Astrocyte of the spinal cord (primary cell): ENCODE measurements at places on chromosomes 16 and 17.

- DNase-seq: no peak
Observed at GRCh38 chr17:75631353-75631752, 1.9 kb upstream of the SMIM5 start.

GRCh38 chr17:8746501-8747236, 2.0 kb upstream of the CCDC42 start:
- DNase-seq: no peak

DNA sequence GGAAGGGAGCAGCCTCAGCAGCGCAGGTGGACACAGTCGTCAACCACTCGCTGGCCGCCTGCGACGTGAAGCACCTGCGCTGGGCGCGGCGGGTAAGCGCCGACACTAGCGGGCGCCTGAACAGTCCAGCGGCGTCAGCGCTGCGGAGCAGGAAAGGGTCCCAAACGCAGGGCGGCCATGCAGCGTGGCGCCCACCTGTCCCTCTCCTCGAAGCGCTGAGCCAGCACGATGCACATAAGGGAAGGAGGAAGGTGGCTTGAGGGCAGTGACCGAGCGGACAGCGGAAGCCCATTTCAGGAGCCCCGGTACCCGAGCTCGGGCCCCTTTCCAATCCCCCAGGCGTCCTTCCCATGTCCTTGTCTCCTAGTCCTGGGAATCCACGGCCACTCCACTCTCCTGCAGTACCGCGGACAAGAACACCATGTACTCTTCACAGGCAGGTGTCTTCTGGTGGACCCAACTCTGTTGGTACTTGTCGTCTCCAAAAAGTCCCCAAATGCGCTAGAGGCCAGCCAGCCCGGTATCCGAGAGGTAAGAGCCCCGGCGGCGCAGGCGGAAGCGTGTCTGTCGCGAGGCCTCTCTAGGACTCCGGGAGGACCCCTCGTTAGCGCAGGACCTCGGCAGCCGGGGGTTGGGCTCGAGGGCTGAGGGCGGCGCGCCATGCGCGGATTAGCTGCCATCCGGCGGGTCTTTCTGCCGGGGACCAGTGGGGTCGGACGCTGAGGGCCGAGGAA, 14.4 kb downstream of the ZNF232 start:
- DNase-seq: no peak

GRCh38 chr16:89993971-89994370, 25.3 kb downstream of the DBNDD1 start:
- DNase-seq: no peak

- DNase-seq: no peak
Observed at GRCh38 chr17:27473748-27474609, 17.7 kb downstream of the KSR1 start.

DNA sequence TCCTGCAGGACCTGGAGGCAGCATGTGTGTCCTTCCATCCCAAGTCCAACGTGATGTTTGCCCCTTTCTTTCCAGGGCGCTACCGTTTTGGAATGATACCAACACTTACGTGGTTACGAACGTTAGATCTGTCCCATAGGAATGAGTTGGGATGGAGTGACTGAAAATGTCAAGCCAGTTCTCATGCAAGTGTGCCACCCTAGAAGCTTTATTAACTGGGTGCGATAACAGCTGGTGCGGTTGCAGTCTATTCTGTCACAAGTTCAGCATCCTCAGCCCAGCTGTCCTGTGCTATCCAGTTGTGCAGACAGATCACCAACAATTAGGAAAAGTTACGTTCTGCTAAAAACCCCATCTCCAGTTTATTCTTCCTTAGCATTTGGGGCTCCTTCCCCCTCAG, 52.5 kb downstream of the BANP start:
- no peak for DNase-seq

GRCh38 chr17:56838687-56839086, 4.7 kb downstream of the DGKE start:
- DNase-seq: no peak

GRCh38 chr17:67679225-67679624, 38.5 kb upstream of the NOL11 start:
- DNase-seq: no peak

DNA sequence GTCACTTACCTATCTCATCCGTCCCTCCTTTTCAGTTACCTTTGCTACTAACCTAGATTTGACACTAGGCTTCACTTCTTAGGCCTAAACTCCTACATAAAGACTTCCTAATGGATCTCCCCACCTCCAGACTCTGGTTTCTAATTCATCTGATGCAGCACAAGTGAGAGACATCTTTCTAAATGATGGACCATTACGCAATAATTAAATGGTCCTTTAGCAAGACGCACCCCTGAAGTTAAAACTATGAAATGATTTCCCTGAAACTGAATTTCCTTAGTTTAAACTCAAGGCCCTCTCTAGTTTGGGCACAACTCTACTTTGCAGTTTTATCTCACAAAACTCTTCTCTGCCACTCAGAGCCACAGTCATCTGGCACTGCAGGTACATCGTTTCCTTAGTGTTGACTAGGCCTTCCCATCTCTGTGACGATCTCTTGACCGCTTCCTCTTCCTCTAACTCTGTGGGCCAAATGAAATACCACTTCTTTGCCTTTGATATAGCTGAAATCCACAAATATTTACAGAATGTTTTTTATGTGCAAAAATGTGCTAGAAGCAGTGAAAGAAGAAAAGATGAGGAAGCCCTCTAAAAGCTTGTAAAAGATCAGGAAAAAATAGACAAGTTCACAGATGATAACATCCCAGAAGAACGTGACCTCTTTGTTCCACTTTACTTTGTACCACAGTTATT, 3.3 kb downstream of the SYNRG start:
- no peak for DNase-seq

GRCh38 chr17:78304549-78305037, 55.3 kb downstream of the SOCS3 start:
- DNase-seq: no peak

DNA sequence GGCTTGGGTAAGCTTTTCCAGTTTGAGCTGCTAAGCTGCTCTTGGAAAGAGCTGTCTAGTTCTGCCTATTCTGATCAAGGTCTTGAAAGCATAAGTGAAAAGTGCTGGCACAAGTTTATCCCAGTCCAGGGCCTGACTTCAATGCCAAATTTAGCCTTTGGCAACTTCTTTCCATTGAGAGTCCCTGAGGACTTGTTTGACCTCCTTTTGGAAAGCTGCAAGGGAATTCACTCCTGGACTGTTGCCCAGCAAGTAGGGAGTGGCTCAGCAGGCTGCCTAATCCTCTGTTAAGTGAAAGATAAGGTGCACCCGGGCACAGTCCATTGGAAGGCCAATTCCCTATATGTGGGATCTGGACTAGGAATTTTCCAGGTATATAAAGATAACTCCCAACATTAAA, 16.0 kb upstream of the TANC2 start:
- DNase-seq: peak; percentile 53

DNA sequence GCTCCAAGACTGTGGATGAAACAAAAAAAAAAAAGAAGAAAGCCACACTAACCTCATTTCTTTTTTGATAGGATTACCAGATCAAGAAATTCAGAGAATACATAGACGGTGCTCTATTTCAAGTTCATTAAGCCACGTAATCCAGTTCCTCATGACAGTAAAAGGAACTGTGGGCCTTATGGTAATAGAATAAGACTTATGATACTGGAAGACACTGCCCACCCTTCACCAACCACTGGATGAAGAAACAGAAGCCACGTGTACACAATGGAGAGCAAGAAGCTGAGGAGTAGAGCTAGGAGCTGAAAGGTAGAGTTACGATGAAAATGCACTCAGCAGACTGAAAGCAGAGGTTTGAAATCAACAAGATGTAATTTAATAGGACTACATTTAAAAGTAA, 11.2 kb downstream of the NCBP3 start:
- no peak for DNase-seq

DNA sequence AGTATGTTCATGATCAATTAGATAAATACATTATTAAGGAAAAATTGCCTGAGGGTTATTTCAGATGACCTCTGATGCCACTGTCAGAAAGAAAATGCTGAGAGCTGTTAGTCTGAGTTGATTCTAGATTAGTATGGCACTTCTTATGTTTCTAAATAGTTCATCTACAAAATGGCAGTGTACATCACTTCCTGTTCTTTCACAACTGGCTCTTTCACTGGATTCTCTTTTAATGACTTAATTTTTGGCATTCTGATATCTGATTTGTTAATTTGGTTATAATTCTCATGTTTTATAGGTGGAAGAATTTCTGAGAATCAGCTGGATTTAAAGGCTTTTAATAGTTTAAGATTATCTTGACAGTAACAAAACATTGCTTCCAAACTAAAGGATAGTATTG, 3.3 kb downstream of the TAOK1 start:
- no peak for DNase-seq

DNA sequence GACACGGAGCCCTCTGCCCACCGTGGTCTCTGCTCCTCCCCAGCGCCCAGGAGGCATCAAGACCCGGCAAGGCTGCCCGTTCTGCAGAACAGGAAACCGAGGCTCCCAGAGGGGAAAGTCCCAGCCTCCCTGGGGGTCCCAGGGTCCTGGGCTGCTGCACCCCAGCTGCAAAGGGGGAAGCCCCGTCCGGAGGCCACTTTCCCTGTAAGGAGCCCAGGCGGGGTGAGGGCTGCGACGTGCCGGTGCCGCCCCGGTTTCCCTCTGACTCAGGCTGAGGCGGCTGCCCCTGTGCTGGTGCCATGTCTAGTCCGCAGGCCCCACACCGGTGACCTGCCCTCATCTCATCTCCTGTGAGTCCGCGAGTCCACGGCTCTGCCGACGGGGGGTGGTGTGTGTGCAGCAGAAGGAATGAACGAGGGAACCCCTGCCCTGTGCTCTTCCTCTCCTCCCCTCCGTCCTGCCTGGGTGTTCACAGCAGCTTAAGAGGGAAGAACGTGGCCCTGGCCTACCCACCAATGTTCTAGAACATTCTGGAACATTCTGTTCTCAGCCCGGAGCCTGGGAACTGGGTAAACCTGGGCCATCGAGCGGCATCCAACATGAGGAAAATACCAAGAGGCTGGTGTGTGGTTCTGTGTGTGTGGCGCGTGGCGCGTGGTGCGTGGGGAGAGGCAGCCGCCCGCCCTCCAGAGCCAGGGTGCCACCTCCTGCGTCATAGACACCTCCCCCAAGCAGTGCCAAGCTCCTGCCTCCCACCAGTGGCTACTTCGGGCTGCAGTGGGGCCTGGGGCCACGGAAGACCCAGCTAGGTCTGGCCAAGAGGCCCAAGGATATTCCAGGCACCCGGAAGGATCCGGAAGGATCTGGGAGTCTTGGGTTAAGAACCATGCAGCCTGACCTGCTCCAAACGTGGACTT, 7.0 kb upstream of the CBFA2T3 start:
- no peak for DNase-seq

DNA sequence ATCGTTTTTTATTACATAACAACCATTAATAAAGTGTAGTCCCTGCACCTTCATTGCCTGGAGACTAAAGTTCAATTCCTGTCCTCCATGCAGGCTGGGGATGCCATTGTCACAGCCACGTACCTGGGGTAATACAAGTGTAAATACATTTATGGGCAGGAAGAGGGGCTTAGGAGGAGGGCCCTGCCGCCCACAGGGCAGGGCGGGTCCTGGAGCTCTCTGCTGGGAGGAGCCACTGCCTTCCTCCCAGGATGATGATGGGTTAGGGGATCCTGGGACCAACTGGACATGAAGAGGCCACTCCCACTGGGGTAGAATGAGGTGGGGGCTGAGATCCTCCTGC, 44.1 kb upstream of the SLC38A10 start:
- no peak for DNase-seq

DNA sequence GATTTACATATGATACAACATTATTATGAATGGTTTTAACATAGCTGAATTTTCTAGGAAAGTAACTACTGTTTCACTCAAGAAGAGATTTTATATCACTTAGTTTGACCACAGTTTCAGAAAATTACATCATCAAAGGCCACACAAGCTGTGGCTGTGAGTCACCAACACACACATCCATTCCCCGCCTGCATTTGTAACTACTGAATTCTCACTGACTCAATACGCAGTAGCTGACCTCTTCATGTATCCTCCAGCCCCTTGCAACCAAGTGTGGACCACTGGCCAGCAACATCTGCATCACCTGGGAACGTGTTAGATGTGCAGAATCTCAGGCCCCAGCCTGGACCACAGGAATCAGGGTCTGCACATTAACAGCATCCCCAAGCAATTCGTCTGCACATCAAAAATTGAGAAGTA, 197.6 kb downstream of the XYLT1 start:
- peak; percentile 93 for DNase-seq

DNA sequence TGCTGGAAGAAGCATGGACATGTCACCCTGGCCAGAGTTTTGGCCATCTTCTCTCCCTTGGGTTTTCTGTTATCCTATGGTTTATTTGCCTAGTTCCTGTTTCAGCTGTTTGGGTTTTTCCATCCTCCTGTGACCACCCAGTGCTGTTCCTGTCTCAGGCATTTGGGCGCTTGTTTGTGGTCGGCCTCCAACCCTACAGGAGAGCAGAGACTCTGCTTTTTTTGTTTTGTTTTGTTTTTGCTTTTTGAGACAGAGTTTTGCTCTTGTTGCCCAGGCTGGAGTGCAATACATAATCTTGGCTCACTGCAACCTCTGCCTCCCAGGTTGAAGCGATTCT, 3.3 kb upstream of the ZC3H7A start:
- DNase-seq: no peak

DNA sequence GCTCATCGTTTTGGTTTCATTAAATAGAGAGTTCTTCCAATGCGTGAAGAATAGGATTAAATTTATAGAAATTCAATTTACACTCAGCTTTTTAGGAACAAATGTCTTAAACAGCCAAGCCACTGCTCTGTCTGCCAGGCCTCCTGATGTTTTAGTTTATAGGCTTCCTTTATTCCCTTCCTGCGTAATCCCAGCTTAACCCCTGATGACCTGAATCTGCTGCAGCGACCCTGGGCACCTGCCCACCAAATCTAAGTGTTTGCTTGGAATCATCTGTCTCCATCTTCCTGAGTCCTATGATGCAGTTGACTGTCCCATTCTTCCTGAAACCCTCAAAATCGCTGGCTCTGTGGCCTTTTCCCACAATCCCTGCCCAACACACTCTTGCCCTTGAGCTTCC, 179.9 kb downstream of the GSG1L start:
- no peak for DNase-seq

DNA sequence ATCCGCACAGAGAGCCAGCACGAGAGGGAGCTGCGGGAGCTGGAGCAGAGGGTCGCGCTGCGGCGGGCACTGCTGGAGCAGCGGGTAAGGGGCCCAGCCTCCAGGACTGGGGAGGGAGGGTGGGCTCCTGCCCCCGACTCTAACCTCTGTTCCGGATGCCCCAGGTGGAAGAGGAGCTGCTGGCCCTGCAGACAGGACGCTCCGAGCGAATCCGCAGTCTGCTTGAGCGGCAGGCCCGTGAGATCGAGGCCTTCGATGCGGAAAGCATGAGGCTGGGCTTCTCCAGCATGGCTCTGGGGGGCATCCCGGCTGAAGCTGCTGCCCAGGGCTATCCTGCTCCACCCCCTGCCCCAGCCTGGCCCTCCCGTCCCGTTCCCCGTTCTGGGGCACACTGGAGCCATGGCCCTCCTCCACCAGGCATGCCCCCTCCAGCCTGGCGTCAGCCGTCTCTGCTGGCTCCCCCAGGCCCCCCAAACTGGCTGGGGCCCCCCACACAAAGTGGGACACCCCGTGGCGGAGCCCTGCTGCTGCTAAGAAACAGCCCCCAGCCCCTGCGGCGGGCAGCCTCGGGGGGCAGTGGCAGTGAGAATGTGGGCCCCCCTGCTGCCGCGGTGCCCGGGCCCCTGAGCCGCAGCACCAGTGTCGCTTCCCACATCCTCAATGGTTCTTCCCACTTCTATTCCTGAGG, 4.4 kb downstream of the HIRIP3 start:
- DNase-seq: no peak

GRCh38 chr16:27722207-27722606, 172.3 kb downstream of the KATNIP start:
- DNase-seq: no peak

- no peak for DNase-seq
Observed at GRCh38 chr17:82703935-82704865, 5.7 kb upstream of the RAB40B start.

- DNase-seq: peak; percentile 22
Observed at GRCh38 chr16:89720551-89720812, 216 bp downstream of the VPS9D1 start.
